ENCODE measurements at places on chromosomes 11 and 22.
A peak's percentile ranks its signal among the peaks of the same experiment; 100 is the strongest.

DNA sequence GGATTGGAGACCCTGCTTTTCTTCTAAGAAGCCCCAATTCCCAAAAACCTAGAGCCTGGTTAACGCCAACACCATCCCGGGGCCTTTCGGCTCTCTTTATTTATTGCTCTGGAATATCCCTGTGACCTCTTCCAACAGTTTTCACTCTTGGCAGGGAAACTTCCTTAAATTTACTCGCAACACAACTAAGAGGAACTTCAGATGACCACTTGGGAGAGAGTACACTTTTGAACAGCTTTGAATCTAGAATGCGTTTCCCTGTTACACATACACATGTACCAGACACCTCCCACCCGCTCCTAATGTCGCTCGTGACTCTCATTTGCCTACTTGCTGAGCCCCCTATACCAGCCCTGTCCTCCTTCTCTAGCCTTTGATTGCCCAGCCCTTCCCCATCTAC is 19.4 kb downstream of the TUBA8 start:
- no peak for DNase-seq

- DNase-seq = no peak
Observed at GRCh38 chr11:66317723-66318599, 1.1 kb upstream of the CD248 start.

DNA sequence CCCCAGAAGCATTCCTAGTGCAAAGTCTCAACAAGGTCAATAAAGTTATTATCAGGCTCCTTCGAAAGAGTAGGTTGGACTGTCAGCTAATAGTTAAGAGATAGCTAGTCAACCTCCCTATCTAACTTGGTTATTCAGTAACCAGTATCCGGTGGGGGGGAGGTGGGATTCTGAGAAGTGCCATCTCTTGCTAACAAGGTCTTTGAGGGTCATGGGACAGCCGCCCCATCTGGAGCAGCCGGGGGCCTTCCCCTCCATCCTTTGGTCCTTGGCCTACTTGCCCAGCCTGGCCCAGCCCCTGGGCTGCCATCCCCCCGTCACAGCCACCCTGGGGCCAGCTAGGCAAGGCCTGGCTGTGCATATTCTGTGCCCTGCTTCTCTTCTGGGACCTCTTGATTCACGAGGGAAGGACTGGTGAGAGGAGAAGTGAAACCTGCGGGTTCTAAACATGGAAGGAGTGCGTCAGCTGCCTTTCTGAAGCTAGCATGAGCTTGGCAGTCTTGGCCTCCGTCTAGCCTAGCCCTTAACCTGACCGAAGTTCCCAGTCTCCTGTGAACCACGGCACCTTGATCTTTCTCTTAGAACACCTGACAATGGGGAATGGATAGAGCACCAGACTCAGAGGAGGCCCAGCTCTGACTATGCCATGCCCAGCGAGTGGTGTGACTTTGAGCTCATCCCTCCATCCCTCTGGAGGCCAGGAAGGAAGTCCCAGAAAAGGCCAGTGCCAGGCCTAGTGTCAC is 9.3 kb downstream of the SLC37A2 start:
- DNase-seq = no peak

GRCh38 chr11:7672960-7673723 is at the start of gene CYB5R2:
Gene CYB5R2 (minus strand): TSS chr11:7673500. CDS start chr11:7672825, 675 bp downstream.
- no peak for DNase-seq

GRCh38 chr11:65112546-65113360 is 1.1 kb downstream of the TM7SF2 start:
- peak; percentile 79 for DNase-seq

GRCh38 chr22:44408829-44409192 is 89.2 kb downstream of the RTL6 start:
- no peak for DNase-seq

DNA sequence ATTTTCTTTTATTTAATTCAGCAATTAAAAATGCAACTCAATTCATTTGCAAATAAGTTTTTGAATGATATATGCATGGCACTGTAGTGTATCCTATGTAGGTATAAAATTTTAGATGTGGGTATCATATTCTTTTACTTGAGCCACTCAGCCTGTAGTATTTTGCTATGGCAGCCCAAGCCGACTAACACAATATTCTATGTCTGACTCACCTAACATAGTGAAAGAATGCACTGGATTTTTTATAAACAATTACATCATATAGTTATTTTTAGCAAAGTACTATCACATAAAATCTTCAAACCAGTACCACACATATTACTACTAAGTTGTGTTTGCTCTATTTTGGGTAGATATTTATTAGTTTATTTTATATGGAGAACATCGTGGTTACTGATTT is 21.9 kb upstream of the GRIA4 start:
- no peak for DNase-seq
